Osteocyte (in vitro differentiated cells): ENCODE measurements at places on chromosomes 4 and X. TPM values are rescaled to one million over a fixed set of nuclear protein-coding genes. Genes with fewer than 3 reads are reported as not detected.

CD99 gene
- 621 and 679 TPM in 2 replicates for total RNA-seq

PAGE2B gene
- total RNA-seq = not detected in 2 replicates

CAPN6 gene
- not detected in 2 replicates for total RNA-seq

CDKL2 gene
- 2.3 and 5.0 TPM in 2 replicates for total RNA-seq

TLR1 gene
- total RNA-seq = 0.42 and 0.48 TPM in 2 replicates

LRP2BP gene
- 0.31 and 0.59 TPM in 2 replicates for total RNA-seq

ATP8A1 gene
- 2.4 and 3.2 TPM in 2 replicates for total RNA-seq

SATL1 gene
- not detected in 2 replicates for total RNA-seq

NPY1R gene
- 0.94 and 1.3 TPM in 2 replicates for total RNA-seq

NLGN3 gene
- total RNA-seq = 0.51 and 1.1 TPM in 2 replicates

MTCP1 gene
- 17.8 and 24.4 TPM in 2 replicates for total RNA-seq

RPS6KA6 gene
- total RNA-seq = 2.2 and 2.3 TPM in 2 replicates

CABS1 gene
- total RNA-seq = not detected in 2 replicates

ODAPH gene
- not detected in 2 replicates for total RNA-seq
